K562 (cell line): ENCODE measurements at places on chromosomes 7 and 10. TPM values are rescaled to one million over a fixed set of nuclear protein-coding genes. Genes with fewer than 3 reads are reported as not detected.

DNA sequence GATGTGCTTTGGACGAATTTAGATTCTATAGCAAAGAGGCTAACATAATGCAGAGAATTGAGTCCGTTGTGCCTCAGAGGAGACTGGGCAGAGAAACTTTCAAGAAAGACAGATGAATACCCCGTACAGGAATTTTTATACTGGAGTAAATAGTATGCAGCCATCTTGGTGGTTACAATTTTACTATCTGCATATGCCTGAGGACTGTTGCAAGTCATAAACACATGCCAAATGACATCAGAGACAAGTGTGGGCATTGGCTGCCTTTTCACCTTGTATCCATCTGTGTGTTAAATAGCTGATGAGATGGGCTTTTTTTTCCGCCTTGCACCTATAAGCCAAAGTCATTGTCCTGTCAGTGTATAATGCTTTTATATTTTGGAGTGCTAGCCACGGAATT lies 267.5 kb upstream of the SP4 start:
- no peak for DNase-seq

DNA sequence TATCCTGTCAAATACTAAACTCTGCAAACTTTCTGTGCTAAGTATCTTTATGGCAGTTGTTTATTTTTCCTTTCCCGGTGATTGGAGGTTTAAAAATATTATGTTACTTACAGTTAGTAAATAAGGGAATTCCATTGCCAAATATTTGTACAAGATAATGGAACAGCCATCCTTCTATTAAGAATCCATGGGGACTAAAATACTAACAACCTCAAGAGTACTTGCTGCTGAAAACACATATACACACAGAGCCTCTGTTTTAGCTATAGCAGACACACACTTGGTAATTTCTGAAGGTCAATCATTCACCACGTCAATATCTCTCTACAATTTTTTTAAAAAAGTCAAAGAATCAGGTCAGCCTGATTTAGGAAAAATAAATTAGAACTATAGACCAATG lies 32.4 kb downstream of the TSPAN12 start:
- DNase-seq: no peak

Gene KLF14
- not detected in 2 replicates for total RNA-seq

DNA sequence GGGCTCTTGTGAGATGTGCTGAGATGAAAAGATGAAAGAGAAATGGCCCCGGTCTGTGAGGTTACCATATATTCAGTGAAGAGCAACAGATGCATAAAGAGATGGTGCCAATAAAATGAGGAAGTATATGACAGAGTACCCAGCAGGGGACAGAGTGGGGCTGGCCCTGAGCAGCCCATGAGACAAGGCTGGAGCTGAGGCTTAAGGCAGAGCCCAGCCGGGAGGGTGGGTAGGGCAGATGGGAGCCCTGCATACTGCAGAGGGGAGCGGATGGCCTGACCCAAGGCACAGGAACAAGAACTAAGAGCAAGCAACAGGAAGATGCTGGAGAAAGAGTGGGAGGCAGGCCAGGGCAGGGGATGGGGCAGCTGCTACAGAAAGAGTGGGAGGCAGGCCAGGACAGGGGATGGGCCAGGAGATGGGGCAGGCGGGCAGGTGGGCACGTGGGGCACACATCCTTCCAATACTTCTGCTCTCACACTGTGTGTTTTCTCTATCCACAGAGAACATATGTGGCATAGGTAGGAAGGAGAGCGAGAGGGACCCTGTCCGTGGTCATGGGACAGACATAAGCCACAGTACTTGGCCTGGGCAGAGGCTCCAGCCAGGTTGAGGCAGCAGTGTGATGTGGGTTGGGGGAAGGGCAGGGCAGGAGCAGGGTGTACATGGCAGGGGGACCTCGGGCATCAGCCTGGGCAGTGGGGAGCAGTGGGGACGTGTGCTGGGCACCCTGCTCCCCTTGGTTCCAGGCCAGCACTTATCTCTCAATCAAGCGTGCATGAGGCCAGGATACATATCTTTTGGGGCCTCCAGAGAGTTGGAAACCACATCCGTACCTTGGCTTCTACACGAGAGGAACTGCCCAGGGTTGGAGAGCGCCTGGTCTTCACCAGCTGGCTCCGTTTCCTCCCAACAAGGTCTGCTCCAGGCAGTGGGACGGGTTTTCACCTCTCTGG lies 91.6 kb upstream of the IKZF1 start:
- no peak for DNase-seq

GRCh38 chr10:35564341-35564968 lies 40.7 kb upstream of the GJD4 start:
- no peak for DNase-seq

GRCh38 chr7:151891182-151891581 lies 14.3 kb upstream of the PRKAG2 start:
- no peak for DNase-seq

GRCh38 chr10:88386821-88387773 lies 196.0 kb downstream of the RNLS start:
- no peak for DNase-seq

Gene OGDHL
- 1.4 and 1.8 TPM in 2 replicates for total RNA-seq

DNA sequence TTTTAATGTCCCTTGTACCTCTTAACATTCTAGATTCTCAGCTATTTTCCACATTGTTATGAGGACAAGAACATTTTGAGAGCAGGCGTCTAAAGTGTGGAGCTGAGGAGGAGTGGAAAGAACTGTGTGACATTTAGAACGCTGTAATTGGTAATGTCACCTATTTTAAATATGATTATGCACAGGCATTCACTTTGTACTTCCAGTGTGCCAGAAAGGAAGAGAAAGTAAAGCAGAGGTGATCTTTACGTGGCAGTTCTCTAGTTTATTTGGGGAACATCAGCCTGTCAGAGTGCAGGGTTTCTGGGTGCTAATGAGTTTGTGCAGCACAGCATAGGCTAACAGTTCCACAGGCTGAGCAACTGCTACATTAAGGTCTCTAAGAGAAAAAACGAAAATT lies 498.4 kb upstream of the POM121L12 start:
- no peak for DNase-seq

- DNase-seq: no peak
Measured at GRCh38 chr7:53476566-53476965, 441.1 kb downstream of the POM121L12 start.

Gene MSMB
- not detected in 2 replicates for total RNA-seq

DNA sequence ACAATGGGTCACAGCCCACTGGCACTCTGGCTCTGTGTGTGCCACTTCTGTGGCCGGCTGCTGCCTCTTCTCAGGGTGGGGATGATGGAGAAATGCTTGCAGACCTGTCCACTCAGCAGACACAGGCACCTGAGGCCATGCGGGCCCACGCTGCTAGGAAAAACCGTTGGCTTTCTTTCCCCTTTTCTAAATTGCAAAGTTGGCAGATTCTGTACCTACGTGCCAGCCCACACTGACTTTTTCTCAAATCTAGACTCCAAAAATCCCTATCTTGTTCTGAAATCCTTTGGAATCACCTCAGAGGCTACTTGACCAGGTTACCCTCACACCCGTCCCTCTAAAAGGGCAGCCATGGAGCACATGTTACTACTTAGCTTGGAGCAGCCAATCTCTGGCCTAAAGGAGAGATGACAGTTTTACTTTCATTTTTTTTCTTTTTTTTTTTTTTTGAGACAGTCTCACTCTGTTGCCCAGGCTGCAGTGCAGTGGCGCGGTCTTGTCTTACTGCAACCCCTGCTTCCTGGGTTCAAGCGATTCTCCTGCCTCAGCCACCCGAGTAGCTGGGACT lies 99.4 kb downstream of the RNF216 start:
- no peak for DNase-seq

Gene CYP3A4
- total RNA-seq: 0.07 and 0.18 TPM in 2 replicates

DNA sequence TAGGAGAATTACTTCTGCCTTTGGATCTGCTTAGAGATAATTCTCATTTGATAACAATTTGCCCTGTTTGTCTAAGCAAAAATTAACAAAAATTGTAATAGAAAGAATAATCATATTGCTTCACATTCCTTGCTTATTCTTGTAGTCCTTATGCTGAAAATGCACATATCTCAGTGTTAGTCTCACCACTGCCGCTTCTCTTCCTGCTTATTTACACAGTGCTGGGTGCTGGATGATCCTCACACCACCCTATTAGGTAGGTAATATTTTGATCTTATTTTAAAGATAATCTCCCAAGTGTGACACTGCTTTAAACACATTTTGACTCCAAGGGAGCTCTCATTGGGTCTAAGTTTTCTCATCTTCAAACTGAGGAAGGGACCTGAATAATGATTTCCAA lies 46.0 kb downstream of the ABCA13 start:
- no peak for DNase-seq

Gene HOXA1
- not detected in 2 replicates for total RNA-seq

- peak; percentile 33 for DNase-seq
Measured at GRCh38 chr10:73060738-73061635, 35.7 kb downstream of the P4HA1 start.

- DNase-seq: no peak
Measured at GRCh38 chr7:120865191-120865981, 7.4 kb upstream of the TSPAN12 start.

DNA sequence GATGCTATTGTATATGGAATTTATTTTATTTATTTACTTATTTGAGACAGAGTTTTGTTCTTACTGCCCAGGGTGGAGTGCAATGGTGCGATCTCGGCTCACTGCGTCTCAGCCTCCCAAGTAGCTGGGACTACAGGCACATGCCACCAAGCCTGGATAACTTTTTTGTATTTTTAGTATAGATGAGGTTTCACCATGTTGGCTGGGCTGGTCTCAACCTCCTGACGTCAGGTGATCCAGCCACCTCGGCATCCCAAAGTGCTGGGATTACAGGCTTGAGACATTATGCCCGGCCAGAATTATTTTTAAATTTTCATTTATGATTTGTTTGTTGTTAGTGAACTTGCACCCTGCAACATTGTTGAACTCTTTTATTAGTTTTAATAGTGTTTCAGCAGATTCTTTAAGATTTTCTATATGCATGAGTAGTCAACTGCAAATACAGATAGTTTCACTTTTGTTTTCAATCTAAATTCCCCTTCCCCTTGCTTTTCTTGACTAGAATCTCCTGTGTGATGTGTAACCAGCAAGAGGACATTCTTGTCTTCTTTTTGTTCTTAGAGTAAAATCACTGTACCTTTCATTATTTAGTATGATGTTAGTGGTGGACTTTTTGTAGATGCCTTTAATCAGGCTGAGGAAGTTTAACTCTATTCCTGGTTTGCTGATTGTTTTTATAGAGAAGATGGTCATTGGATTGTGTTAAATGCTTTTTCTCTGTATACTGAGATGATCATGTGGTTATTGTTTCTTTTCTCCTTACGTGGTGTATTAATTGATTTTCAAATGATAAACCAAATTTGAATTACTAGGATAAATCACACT lies 27.8 kb downstream of the ZNF33A start:
- DNase-seq: no peak

Gene FGFBP3
- 3.0 TPM in 2 replicates for total RNA-seq

- no peak for DNase-seq
Measured at GRCh38 chr10:77553966-77554365, 83.6 kb downstream of the KCNMA1 start.

DNA sequence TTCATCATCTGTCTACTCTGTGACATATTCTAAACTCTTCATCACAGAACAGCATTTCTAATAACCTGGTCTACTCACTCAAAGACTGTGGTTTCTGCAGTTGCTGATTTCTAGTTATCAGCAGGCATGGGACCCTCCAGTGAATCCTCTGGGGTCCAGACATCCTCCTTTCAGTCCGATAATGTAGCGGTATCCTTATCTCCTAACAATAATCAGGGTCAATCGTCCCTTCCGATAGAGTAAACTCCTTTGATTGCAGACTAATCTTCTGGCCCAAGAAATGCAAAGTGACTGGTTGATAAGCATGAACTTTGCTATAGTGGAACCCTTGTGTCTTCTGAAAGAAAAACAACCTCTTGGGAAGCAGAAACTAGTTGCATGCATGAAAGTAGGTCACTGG lies 1209.8 kb upstream of the CELF2 start:
- DNase-seq: no peak

DNA sequence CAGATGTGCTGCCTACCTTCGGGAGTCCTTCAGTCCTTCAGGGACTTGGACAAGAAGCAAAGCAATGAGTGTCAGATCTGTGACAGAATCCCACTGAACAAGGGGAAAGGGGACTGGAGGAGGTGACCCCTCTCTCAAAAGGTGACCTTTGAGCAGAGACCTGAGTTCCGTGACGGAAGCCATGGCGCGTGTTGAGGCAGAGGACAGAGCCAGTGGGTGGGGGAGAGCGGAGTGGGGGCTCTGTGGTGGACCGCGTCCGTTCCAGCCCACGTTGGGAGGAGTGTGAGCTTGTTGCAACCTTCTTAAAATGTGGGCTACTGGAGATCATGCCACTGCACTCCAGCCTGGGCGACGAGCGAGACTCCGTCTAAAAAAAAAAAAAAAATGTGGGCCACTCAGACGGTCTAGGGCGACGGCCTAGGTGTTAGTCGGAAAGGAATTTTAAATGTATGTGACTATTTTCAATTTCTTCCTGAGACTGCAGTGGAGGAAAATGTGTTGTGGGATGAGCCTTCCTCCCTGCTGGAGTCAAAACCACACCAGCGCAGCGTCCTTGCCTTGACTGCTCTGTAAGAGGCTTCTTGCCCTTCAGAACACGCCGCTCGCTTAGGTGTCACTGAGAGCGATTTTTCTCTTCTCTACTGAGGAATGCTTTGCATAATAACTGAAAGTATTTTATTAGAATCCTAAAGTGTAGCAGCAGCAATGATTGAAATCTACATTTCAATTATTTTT lies 272.7 kb downstream of the CELF2 start:
- DNase-seq: no peak

- DNase-seq: no peak
Measured at GRCh38 chr7:93817004-93817403, 73.5 kb downstream of the TFPI2 start.

GRCh38 chr7:141511316-141511675 lies 39.9 kb upstream of the AGK start:
- no peak for DNase-seq

DNA sequence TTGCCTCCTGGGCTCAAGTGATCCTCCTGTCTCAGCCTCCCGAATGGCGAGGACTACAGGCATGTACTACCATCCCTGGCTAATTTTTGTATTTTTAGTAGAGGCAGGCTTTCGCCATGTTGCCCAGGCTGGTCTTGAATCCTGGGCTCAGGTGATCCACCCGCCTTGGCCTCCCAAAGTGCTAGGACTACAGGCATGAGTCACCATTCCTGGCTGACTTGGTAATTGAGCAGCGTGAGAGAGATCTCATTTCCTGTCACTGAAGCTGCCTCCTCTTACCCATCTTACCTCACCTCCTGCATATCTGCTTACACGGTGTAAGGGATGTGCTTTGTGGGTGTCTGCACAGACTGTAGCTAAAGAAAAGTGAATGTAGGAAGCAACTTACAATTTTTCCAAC lies 9.7 kb downstream of the IFIT3 start:
- DNase-seq: no peak

- DNase-seq: no peak
Measured at GRCh38 chr7:100452513-100452912, 11.5 kb downstream of the SPACDR start.

- no peak for DNase-seq
Measured at GRCh38 chr7:82527851-82528250, 84.3 kb upstream of the CACNA2D1 start.

Gene MYO1G
- 0.62 and 0.72 TPM in 2 replicates for total RNA-seq

Gene LRRN3
- total RNA-seq: 0.20 and 0.35 TPM in 2 replicates

Gene FZD8
- 1.2 and 1.4 TPM in 2 replicates for total RNA-seq

Gene PITRM1
- 63.4 and 70.4 TPM in 2 replicates for total RNA-seq
